Uterine smooth muscle cell (primary cell): ENCODE measurements at places on chromosomes 11 and 22. TPM values are rescaled to one million over a fixed set of nuclear protein-coding genes. Genes with fewer than 3 reads are reported as not detected.

KCNE3 gene
- total RNA-seq: 0.22 and 5.2 TPM in 2 replicates

SLC5A1 gene
- not detected in 2 replicates for total RNA-seq

CHRNA10 gene
- total RNA-seq: 0.66 and 0.75 TPM in 2 replicates

OR6A2 gene
- total RNA-seq: 0.37 and 0.55 TPM in 2 replicates

HEPHL1 gene
- 0.11 TPM in 1 of 2 replicates, not detected in the other for total RNA-seq

ANKK1 gene
- total RNA-seq: under 0.01 and 0.11 TPM in 2 replicates

BCO2 gene
- 6.1 and 15.3 TPM in 2 replicates for total RNA-seq

DDX25 gene
- total RNA-seq: under 0.01 and 0.11 TPM in 2 replicates

CLMP gene
- 103 and 152 TPM in 2 replicates for total RNA-seq

UEVLD gene
- total RNA-seq: 27.1 and 31.4 TPM in 2 replicates

SEC14L2 gene
- 20.2 and 33.5 TPM in 2 replicates for total RNA-seq

OR52R1 gene
- not detected in 2 replicates for total RNA-seq

MS4A3 gene
- not detected in 2 replicates for total RNA-seq

IGSF22 gene
- not detected in 2 replicates for total RNA-seq

APOA4 gene
- total RNA-seq: not detected in 2 replicates

TPH1 gene
- total RNA-seq: 0.11 and 0.12 TPM in 2 replicates

TMPRSS5 gene
- under 0.01 and 0.50 TPM in 2 replicates for total RNA-seq

CTR9 gene
- 31.5 and 39.6 TPM in 2 replicates for total RNA-seq

PATE3 gene
- total RNA-seq: not detected in 2 replicates

EPS8L2 gene
- 28.1 and 39.4 TPM in 2 replicates for total RNA-seq

RAPSN gene
- not detected in 2 replicates for total RNA-seq

PAMR1 gene
- 199 and 512 TPM in 2 replicates for total RNA-seq

SEPTIN3 gene
- total RNA-seq: under 0.01 and 0.37 TPM in 2 replicates

RAB36 gene
- total RNA-seq: 4.8 and 5.6 TPM in 2 replicates

OR5F1 gene
- total RNA-seq: not detected in 2 replicates

OR4A16 gene
- not detected in 2 replicates for total RNA-seq

FGF19 gene
- total RNA-seq: not detected in 2 replicates

RASL10A gene
- not detected in 2 replicates for total RNA-seq

C11orf16 gene
- total RNA-seq: not detected in 2 replicates

OR4C11 gene
- total RNA-seq: not detected in 2 replicates

KIF18A gene
- total RNA-seq: 9.0 and 40.0 TPM in 2 replicates

RIN1 gene
- total RNA-seq: 32.5 and 58.7 TPM in 2 replicates

DBX1 gene
- total RNA-seq: not detected in 2 replicates

MS4A4E gene
- not detected in 2 replicates for total RNA-seq

DEPDC5 gene
- 11.5 and 14.4 TPM in 2 replicates for total RNA-seq

FKBP2 gene
- total RNA-seq: 40.7 and 59.2 TPM in 2 replicates

PPP2R5B gene
- 7.6 and 12.4 TPM in 2 replicates for total RNA-seq

APOL5 gene
- total RNA-seq: not detected in 2 replicates

MYO7A gene
- 0.11 and 0.12 TPM in 2 replicates for total RNA-seq

OR5T2 gene
- not detected in 2 replicates for total RNA-seq

CTSW gene
- 0.12 TPM in 1 of 2 replicates, not detected in the other for total RNA-seq

TRIM29 gene
- total RNA-seq: 0.11 and 2.7 TPM in 2 replicates

TMEM191C gene
- 0.66 and 1.5 TPM in 2 replicates for total RNA-seq

PLAAT5 gene
- not detected in 2 replicates for total RNA-seq

SOX10 gene
- not detected in 2 replicates for total RNA-seq

UCP3 gene
- total RNA-seq: 0.11 and 0.37 TPM in 2 replicates

WEE1 gene
- 39.2 and 63.9 TPM in 2 replicates for total RNA-seq

MAP6 gene
- total RNA-seq: 1.1 and 1.3 TPM in 2 replicates

OR51A7 gene
- not detected in 2 replicates for total RNA-seq

TMA7B gene
- not detected in 2 replicates for total RNA-seq
